ENCODE measurements at places on chromosomes 1 and 21.

DNA sequence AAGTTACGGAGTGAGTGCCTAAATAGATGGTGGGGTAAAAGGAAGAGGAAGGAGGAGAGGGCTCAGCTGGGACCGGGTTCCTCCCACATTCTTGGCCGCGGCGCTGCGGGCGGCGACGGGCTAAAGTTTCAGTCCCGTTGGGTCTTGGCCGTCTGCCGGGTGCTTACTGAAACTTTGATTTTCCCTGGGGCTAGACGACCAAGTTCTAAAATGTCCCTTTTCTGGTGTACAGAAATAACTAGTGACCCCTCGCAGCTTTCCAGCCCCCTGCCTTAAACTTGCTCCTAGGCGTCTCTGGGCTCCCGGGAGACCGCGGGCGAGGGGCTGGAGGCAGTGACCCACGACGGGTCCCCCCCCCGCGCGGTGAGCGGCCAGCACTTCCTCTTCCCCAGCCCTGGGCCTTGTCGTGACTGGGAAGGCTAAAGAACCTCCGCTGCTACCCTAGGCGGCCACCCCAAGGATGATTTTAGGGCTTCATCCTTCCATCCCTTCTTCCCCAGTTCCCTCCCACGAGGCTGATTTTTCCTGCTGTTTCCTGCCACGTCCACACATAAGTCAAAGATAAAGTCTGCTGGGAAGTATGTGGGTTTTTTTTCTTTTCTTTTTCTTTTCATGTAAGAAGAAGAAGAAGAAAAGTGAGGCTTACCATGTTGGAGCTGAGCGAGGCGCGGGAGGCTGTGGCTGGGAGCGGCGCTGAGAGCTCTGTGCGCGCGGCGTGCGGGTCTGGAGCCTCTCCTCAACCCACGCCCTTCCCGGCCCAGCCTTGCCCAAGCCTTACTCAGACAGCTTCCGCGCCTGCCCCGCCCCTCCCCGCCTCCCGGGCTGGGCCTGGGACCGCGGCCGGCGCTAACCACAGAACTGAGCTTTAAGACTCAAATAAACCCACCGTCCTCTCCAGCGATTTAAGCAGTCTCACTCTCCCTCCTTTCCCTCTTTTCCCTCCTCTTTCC, at the start of gene S100A11:
Gene S100A11, minus strand, starts transcription at position 738 of the 950 bp plus-strand sequence. Its CDS starts 89 bp downstream, at position 649.
- DNase-seq, result peak; percentile 89

DNA sequence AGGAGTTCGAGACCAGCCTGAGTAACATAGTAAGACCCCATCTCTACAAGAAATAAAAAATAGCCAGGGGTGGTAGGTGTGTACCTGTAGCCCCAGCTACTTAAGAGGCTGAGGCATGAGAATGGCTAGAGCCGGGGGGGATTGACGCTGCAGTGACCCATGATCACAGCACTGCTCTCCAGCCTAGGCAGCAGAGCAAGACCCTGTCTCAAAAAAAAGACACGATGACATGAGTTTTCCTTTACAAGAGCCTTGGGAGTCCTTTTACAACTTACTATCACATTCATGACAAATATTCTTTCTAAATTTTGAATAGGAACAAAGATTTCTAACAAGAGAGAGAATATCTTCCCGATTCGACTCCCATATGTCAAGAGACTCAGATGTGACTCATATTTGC, 3.3 kb upstream of the BRWD1 start:
- DNase-seq, result no peak

DNA sequence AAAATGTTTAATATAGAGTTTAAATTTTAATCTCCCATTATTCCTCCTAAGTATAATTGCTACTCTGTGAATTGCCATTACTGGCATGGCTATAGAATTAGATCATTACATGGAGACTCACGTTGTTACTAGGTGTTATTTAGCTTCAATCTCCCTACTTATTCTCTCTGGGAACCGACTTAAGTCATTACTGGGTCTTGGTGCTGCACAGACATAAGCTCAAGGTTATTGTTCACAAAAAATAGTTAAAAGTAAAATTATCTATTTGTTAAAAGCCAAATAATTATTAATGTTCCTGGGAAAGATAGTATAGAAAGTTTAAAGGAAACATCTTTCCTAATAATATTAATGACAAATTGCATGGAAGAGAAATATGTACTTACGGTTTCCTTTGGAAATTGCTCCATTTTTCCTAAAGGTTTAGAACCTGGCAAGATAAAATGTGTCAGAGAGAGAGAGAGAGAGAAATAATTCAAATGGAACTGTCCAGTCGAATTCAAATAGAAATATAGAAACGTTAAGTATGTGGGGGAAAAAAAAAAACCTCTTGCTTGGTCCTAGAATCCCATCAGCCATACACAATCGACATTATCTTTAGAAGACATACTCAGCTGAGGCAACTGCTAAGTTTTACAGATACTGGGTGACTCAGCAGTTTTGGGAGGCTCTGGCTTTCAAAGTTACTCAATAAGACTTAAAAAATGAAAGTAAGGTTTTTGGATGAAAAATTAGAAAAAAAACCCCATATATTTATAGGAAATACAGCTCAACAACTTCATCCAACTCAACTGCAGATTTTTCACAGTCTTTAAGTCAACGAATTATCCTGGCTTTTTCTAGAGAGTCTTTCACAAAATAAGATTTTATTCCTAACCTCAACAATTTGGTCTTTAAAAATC, at the start of gene SPTA1:
Gene SPTA1, minus strand, starts transcription at position 605 of the 899 bp plus-strand sequence. Its CDS starts 198 bp downstream, at position 407.
- DNase-seq, result no peak

DNA sequence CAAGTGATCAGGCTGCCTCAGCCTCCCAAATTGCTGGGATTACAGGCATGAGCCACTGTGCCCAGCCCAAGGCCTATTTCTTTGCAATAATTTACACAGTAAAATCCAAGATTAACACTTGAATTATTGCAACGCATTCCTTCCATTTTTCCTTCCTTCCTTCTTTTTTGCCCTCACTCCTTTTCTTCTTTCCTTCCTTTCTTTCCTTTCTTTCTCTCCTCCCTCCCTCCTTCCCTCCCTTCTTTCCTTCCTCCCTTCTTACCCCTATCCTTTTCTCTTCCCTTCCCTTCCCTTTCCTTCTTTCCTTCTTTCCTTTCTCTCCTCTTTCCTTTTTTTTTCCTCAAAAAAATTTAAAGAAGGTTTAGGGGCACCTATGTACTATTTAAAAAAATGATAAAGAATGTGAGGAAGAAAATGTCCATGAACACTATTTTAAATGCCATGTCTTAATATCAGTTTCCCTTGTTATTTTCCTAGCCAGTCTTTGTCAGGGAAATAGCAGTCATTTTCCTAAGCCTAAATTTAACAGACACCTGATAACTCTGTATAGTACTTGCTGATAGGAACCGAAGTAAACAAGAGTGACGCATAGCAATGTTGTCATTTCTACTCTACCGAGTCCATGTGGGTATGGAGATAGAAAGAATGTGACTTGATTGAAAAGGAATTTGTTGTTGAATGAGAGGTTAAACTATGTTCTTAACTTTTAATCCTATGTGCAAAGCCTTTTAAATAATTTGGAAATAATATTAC, 79.8 kb upstream of the HMCN1 start:
- no peak for DNase-seq

- no peak for DNase-seq
Observed at GRCh38 chr1:27547220-27548116, 56.5 kb downstream of the AHDC1 start.

DNA sequence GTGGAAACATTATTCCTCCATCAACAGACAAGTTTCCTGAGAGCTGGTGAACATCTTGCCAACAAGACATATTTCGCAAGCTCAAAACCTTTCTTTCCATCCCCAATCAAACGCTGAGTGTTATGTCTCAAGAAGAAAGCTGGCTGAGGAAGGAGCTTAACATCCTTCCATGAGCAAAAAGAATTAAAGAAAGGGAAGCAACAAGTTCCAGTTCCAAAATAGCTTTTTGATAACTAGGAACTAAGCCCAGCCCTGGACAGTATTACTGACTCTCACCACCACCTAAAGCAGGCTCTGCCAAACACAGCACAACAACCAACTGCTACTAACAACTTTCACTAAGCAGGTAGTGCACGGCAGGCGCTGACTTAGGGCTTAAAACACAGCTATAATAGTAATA, 50.2 kb downstream of the CAPZB start:
- no peak for DNase-seq

- no peak for DNase-seq
Observed at GRCh38 chr1:166960858-166961474, 14.4 kb downstream of the ILDR2 start.

DNA sequence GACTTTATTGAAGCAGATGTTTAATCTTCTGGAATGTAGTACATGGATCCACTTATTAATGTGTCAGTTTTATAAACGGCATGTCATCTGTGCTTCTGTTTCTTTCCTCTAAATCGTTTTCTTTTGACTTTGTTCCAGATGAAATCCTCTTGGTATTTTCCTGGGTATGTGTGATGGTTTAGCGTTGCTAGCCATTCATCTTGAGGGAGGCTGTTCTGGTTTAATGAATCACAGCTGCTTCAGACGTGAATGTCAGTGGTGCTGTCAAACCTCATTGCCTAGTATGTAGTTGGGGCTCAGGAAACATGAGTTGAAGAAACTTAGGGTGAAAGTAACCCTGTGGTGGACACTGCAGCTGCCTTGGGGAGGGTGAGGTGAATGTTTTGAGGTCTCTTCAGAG, 33.2 kb downstream of the KCNK1 start:
- no peak for DNase-seq

GRCh38 chr1:39964552-39964951, 9.6 kb downstream of the MFSD2A start:
- DNase-seq, result no peak

- DNase-seq, result no peak
Observed at GRCh38 chr1:247434005-247434404, 18.0 kb downstream of the NLRP3 start.

GRCh38 chr1:161978011-161978790, 45.5 kb downstream of the OLFML2B start:
- DNase-seq, result no peak

GRCh38 chr1:26754086-26754874, 33.5 kb upstream of the PIGV start:
- DNase-seq, result no peak

- no peak for DNase-seq
Observed at GRCh38 chr1:186225096-186225495, 150.0 kb downstream of the TPR start.

Data from CD4-positive, alpha-beta T cell treated with Interleukin-4 for 4 hours (primary cell).